Activated T-helper 1 cell treated with anti-CD3 and anti-CD28 coated beads, Interleukin-2, amount 50 U/mL, for 16 hours (primary cell): ENCODE measurements at places on chromosomes 16 and 17.

- no peak for DNase-seq
Observed at GRCh38 chr16:55030944-55031343, 100.3 kb downstream of the IRX5 start.

GRCh38 chr16:27242868-27243590 is 25.5 kb downstream of the NSMCE1 start:
- no peak for DNase-seq

GRCh38 chr16:22206842-22207714 is 1.0 kb downstream of the EEF2K start:
- DNase-seq: no peak

DNA sequence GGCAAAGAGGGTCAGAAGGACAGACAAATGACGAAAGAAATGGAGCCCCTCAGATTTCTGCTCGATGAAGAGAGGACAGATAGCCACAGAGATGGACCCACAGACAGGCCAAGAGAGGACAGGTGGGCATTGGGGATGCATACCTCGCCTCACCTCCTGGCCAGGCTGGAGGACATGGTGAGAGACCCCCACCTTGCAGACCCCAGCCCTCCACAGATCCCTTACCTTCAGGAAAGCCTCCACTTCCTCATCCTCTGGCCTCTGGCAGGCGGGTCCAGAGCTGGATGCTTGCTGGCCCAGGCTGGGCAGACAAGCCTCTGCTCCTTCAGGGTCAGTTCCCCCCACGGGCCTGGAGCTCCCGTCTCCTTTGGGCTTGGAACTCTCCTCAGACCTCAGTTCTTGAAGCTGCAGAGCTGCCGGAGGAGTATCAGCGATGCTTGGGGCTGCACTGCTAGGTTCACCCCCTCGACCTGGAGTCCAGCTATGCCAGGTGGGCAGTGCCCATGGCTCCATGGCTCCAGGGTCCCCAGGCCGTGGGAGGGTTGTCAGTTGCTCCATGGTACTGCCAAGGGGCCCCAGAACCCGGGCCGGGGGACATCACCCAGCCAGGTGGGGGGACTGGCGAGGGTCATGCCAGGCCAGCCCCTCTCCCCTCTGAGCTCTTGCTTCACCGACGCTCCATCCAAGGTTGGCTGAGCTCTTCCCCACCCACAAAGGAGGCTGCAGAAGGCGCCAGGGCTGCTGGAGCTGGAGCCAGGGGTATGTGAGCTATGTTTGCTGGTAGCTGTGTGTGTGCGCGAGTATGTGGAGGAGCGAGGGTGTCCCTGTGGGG is 1.0 kb downstream of the TSPOAP1 start:
- DNase-seq: no peak

- DNase-seq: no peak
Observed at GRCh38 chr17:76686538-76687297, 24.0 kb downstream of the MXRA7 start.

- no peak for DNase-seq
Observed at GRCh38 chr17:38598536-38598935, 7.2 kb downstream of the SRCIN1 start.
